ENCODE measurements at places on chromosomes 11 and 22.

GRCh38 chr11:100963375-100963774, 166.2 kb downstream of the PGR start:
- DNase-seq: no peak

DNA sequence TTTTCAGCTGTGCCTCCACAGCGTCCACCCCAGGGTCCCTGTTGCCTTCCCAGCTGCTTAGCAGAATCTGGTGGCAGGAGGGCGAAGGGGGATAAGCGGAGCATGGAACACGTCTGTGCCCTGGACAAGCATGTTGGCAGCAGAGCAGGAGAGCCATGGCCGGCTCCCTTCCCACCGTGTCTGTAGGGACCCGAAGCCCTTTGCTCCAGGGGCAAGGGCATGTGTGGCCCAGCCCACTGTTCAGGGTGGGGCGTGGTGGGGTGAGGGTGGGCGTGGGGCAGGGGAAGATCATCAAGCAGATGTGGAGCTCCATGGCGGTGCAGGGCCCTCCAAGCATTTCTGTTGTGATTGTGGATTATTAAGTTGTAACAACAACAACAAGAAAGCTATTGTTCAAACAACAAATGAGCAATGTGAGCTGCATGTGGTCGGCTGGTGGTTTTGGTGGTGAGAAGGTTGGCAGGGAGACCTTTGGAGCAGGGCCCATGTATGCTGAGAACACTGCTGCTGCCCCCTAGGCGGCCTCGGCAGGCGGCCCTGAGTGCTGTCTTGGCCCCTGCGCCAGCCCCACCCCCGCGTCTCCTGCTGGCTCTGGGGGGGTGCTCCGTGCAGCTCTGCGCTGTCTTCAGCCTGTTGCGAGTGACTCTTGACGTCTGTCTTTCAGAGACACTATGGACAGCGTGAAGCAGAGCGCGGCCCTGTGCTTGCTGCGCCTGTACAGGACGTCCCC, 50.9 kb downstream of the AP2A2 start:
- DNase-seq: no peak

GRCh38 chr11:43508511-43508918, 149.8 kb downstream of the TTC17 start:
- DNase-seq: no peak

DNA sequence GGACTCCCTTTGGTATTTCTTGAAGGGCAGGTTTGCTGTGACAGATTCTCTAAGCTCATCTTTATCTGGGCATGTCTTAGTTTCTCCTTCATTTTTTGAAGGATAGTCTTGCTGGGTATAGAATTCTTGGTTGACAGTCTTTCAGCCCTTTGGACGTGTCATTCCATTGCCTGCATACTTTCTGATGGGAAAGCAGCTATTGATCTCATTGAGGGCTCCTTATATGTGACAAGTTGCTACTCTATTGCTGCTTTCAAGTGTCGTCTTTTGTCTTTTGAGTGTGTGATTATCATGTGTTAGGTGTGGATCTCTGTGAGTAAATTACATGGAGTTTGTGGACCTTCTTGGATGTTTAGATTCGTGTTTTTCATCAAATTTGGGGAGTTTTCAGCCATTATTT, 21.9 kb downstream of the IGHMBP2 start:
- DNase-seq: no peak

GRCh38 chr11:8440649-8441048, 153.4 kb downstream of the STK33 start:
- DNase-seq: no peak

- DNase-seq: no peak
Observed at GRCh38 chr11:58726737-58727414, 4.9 kb downstream of the GLYAT start.

GRCh38 chr11:1310318-1310687, 871 bp upstream of the TOLLIP start:
- DNase-seq: no peak

DNA sequence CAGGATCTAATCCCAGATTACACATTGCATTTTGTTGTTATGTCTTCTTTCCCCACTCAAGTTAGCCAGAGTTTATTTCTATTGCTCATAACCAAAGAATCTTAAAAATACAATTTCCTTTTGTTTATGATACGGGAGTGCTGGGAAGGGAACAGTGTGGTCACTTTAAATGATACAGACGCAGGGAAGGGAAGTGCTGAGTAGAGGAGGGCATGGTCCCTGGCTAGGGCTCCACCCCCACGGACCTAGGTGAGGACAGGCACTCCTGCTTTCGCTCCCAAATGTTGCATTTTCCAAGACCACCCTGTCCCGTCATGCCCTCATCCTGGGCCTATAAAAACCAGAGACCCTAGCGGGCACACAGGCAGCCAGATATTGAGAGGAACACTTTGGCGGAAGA, 30.6 kb upstream of the NARS2 start:
- DNase-seq: no peak

DNA sequence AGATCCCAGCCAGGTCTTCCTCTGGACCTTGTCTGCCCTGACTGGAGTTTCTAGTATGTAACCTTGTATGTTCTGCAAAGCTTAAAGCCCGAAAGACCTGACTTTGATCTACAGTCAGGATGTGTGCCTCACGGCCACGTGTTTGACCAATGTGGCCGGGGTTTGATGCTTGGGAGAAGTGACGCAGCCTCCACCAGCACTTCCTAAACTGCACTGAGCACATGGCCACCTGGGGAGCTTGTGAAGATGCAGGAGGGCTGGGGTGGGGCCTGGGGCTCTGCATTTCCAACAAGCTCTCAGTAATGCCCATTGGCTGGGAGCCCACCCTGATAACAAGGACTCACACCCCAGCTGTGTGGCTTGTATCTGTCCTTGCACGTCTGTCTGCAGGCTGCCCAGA, 53.2 kb downstream of the NAT10 start:
- no peak for DNase-seq

DNA sequence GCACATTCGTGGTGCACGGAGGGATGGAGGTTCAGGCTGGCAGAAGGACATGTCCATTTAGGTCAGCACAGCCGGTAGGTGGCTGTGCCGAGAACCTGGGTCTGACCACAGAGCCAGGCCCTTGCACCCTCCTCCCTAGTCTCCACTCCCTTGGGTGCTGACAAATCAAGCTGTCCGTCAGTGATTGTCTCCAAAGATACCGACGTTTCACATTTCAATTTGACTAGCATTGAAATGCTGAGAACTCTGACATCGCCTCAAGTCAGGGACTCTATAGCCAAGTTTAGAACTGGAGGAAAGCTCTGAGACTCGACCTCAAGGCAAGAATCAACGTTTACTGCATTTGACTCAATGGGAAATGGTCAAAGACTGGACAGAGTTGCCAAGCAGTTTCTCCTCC, 1321.1 kb downstream of the TBC1D22A start:
- DNase-seq: no peak

DNA sequence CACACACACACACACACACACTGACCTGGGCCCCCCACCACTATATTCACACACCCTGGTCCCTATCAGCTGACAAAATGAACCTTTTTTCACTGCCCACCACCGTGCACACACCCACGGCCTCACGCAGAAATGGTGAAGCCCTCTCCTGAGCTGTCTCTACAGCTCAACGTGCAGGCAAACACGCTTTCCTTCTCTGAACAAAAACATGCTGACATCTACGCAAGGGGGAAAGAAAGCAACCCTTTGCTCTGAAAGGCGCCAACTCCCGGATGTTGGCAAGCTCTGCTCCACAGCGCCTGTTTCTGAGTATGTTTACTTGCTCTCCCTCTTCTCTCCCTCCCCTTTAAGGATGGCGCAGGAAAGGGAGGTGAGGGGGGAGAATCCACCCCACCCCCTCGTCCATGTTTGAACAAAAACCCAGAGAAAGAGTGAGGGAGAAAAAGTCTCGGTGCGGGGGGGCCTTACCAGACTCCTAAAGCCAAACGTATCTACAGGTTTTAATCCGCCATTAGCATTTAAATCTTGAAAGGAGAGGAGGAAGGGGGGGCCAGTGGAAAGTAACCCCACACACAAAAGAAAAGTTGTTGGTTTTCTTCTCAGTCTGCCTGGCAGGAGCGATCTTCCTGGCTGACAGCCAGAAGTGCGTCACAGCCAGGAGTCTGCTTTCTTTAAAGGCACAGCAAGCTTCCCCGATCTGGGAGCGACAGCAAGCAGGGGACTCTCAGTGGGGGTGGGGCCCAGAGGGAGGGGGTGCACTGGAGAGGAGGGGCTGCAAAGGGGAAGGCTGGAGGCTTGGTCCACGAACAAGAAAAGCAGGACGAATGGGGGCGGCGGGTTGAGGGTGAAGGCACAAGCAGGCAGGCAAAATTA, 39.6 kb downstream of the NUMA1 start:
- DNase-seq: peak; percentile 87

GRCh38 chr11:6452219-6452618, 11.4 kb upstream of the HPX start:
- peak; percentile 41 for DNase-seq

DNA sequence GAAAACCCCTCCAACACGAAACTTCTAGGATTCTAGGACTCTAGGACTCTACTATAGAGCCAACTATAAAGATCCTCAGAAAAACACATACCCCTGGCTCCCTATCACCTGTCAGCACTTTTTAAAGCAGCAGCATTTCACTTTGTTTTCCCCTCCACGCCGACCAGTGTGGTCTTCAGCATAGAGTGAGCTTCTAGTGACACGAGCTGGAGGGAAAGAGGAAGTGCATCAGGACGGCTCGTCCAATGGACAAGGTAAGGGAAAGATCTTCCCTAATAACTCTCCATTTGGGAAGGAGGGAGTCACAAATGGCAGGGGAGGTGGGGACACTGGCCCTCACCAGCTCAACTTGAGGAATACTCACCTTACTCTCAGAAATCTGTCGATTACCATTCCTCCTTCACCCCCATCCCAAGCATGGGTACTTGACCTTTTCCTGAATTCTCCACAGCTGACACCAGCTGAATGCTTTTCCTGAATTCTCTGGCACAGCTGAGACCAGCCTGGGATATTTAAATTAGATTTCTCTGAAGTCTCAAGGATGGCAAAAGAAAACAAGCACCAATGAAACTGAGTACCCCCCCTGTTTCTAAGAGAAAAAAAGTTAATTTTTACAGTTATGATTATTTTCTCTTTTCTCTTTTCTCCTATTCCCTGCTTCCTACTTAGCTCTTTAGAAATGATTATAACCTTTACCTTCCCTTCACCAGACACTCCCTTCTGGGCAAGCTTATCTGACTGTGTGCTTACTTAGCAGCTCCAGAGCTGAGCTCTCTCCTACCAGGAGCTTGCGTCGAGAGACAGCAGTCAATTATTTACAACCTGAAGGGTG, 33.3 kb upstream of the NNMT start:
- peak; percentile 59 for DNase-seq

DNA sequence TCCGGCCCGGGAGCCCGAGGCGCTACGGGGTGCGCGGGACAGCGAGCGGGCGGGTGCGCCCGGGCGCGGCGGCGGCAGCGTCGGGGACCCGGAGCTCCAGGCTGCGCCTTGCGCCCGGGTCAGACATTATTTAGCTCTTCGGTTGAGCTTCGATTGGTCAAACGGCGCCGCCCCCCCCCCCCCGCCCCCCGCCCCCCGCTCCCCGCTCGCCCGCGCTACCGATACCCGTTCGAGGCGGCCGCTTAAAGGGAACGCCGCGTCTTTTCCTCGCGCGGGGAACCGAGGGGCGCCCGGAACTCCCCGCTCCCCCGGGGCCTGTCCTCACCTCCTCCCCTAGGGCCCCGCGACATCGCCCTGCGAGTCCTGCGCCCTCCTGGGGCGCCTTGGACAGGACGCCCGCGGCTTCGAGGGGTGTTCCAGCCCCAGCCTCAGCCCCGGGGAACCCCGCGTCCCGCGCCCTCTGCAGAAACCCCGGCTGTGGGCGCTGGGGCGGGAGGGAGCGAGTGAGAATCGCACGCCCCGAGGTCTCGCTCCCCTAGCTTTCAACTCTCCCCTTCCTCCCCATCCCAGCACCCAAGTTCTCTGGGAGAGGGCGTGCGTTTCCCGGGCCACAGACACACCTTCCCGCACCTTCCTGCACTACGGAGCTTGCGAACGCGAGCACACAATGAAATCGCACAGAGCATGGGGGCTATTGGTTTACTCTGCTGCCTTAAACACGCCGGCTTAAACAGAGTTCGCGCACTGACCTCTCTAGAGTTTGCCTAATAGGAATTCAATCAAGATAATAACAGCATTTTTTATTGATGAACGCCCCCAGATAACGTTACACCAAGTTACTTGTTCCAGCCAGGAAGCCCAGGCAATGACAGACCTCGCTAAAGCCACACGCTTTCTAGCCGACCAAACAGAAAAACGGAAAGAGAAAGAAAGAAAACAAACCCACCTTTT, at the start of gene BDNF:
BDNF (minus strand) TSS at position 105 of the 951 bp plus-strand sequence. CDS start 41,891 bp downstream, outside the sequence.
- DNase-seq: peak; percentile 61

DNA sequence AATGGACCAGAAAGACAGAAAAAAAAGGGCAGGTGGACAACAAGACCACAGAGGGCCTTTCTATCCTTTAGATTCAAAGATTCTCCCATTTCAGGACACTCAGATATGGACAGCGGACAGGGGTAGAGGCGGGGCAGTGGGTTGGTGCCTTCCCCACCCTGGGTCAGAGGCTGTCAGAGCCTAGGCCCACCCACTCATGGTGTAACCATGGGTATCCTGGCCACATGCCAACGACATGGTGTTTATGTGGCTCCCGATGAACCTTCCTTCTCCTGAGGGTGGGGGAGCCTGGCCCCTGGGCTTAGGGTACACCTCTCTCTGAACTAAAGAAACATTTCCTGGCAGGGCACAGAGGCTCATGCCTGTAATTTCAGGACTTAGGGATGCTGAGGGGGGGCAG, 14.3 kb upstream of the P2RY2 start:
- no peak for DNase-seq

DNA sequence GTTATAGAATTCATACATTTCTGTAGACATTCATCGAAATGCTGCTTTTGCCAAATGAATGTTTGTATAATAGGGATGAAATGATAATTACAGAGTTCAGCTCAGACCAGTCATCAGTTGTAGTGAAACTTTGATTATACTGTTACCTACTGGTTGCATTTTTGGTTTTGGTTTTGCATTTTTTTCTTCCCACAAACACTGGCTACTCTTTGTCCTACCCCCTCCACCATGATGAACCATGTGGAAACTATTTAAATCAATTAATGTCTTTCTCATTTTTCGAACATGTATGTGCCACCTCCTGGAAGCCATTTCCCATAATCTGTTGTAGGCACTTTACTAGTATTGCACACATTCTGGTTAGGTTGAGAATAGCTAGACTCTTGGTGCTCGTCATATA, 75.3 kb upstream of the MTNR1B start:
- DNase-seq: no peak

Data from hepatic stellate cell (primary cell).